Fibroblast of mammary gland (primary cell): ENCODE measurements at places on chromosomes 5 and 9.

DNA sequence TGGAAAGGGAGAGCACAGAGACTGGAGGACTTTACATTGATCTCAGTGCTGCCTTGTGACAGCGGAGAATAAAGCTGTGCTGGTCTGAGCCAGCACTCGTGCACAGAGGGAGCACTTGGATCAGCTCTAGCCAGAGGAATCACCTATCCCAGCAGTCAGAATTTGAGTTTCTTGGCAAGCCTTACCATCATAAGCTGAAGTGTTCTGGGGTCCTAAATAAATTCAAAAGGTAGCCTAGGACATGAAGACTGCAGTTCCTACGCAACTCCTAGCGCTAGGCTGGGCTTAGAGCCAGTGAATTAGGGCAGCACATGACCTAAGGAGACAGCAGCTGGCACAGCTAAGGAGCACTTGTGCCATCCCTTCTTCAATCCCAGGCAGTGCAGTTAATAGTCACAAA, 119.5 kb downstream of the HMHB1 start:
- DNase-seq = no peak

- no peak for DNase-seq
Observed at GRCh38 chr9:134342746-134343115, 16.5 kb downstream of the RXRA start.

GRCh38 chr5:140317859-140318258, 15.0 kb upstream of the PFDN1 start:
- peak; percentile 72 for DNase-seq

GRCh38 chr9:124198331-124198730, 59.4 kb upstream of the NEK6 start:
- no peak for DNase-seq

DNA sequence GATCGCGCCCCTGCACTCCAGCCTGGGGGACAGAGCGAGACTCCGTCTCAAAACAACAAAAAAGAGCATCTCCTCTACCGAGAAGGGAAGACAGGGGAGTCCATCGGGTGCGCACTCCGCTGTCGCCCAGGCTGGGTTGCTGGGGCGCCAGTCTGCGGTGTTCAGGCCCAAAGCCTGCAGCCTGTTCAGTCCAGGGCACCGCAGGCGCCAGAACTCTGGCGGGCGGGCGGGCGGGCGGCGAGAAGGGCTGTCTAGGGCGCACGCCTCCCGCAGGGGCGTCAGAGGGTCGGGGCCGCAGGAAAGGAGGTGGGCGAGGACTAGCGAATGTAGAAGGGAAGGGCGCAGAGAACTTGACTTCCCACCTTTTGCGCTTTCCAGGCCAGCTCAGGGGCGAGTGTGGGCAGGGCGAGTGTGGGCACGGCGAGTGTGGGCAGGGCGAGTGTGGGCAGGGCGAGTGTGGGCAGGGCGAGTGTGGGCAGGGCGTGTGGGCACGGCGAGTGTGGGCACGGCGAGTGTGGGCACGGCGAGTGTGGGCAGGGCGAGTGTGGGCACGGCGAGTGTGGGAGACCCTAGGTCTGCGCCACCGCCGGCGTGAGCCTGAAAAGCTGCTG, 10.5 kb downstream of the PROP1 start:
- no peak for DNase-seq

DNA sequence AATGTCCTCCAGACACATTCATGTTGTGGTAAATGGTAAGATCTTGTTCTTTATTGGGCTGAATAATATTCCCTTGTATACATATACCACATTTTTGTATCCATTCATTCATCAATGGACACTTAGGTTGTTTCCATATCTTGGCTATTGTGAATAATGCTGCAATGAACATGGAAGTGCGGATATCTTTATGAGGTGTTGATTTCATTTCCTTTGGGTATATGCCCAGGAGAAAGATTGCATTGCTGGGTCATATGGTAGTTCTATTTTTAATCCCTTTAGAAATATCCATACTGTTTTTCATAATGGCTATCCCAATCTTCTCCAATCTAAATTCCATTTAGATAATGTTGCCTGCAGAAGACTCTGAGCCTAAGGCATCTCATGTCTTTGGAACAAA, 78.0 kb upstream of the TNC start:
- DNase-seq = no peak

GRCh38 chr9:109192732-109193361, 25.8 kb upstream of the FRRS1L start:
- no peak for DNase-seq

- DNase-seq = no peak
Observed at GRCh38 chr9:4933861-4934260, 51.2 kb upstream of the JAK2 start.

DNA sequence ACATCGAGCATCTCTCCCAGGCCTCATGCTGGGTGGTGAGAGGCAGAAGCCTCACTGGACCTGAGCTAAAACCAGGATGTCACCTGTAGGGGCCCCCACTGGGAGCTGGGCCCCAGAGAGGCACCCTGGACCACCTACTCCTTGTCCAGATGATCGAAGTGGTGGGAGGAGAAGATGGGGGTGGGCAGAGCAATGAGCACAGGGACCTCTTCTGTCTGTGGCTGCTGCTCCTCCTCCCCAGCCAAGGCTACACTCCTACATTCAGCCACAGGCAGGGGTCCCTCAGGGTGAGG, 227.5 kb downstream of the CACNA1B start:
- DNase-seq = no peak
